ENCODE measurements at places on chromosomes 7 and 10.

- DNase-seq = no peak
Observed at GRCh38 chr10:62915158-62915557, 99.0 kb upstream of the EGR2 start.

DNA sequence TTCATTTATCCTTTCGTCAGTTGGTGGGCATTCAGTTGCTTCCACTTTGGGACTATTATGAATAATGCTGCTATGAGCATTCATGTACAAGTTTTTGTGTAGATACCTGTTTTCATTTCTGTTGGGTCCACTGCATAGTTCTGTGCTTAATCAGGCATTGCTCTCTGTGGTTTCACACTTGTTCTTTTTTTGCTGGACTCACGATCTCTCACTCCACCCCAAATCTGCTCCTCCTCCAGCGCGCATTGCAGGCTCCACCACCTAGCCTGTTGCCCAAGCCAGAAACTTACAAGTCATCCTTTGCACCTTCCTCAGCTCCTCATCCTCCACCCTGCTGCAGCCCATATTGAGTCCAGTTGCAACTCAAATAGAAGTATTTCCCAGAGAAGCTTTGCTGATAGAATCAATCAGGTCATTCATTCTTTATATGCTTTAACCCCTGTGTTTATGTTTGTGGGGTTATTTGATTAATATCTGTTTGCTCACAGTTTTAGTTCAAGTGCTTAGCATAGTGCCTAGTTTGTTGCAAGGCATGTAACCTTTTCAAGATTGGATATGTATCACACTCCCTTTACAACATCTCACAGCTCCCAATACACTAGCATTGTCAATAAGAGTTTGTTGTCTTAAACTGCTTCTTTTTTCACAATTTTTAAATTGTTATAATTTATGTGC, 16.6 kb upstream of the AFAP1L2 start:
- no peak for DNase-seq

GRCh38 chr7:26457696-26458327, 166.2 kb downstream of the SNX10 start:
- DNase-seq = no peak

- no peak for DNase-seq
Observed at GRCh38 chr7:45993621-45994020, 72.5 kb upstream of the IGFBP3 start.

DNA sequence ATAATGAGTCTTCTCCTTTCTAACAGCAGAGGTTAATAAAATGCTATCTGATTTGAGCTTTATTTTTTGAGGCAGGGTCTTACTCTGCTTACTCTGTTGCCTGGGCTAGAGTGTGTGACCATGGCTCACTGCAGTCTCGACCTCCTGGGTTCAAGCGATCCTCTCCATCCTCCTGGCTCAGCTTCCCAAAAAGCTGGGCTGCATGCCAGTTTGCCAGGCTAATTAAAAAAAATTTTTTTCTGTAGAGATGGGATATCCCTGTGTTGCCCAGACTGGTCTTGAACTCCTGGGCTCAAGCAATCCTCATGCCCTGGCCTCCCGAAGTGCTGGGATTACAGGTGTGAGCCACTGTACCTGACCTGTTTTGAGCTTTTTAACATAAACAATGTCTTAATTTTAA, 56.7 kb downstream of the SCD start:
- no peak for DNase-seq

- no peak for DNase-seq
Observed at GRCh38 chr10:125232841-125233240, 72.5 kb upstream of the CTBP2 start.

Measured in chondrocyte (in vitro differentiated cells).